ENCODE measurements at places on chromosomes 1 and 21.

- DNase-seq = no peak
Measured at GRCh38 chr21:41750532-41751151, 16.2 kb downstream of the RIPK4 start.

DNA sequence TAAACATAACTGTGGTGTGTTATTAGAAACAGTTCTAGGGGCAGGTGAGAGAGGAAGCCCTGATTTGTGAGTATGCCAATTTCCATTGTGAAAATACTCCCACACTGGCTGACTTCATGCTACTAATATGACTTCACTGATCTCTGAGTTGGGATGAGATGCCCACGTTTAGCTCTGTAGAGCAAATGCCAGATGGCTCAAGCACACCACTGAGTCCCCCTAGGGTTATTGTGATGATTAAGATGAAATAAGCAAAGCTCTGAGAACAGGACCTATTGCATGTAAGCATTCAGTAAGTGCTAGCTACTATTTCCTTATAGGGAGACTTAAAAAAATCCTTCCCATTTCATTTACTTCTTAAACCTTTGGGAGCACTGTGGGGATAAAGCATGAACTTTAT is 117.6 kb downstream of the CENPF start:
- DNase-seq = no peak

GRCh38 chr1:3345792-3346191 is 108.7 kb upstream of the ARHGEF16 start:
- DNase-seq = no peak

- no peak for DNase-seq
Measured at GRCh38 chr1:201554190-201554600, 15.3 kb downstream of the NAV1 start.

DNA sequence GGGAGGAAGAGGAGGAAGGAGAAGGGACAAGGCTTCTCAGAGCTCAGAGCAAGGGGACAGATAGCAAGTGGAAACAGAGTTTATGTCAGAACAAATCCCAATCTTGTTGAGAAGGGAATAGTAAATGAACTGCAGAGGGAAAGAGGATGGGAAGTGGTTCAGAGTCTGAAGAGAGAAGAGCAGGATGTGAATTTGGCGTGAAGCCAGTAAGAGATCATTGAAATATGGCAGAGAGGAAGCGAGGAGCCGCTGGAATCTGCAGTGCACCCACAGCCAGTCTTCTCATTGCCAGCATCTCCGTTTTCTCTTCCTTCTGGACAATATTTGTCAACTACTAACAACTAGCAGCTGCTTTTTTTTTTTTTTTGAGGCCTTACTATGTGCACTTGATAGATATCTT is 19.1 kb downstream of the OLFML3 start:
- no peak for DNase-seq

- no peak for DNase-seq
Measured at GRCh38 chr1:214349781-214350180, 68.8 kb downstream of the SMYD2 start.

DNA sequence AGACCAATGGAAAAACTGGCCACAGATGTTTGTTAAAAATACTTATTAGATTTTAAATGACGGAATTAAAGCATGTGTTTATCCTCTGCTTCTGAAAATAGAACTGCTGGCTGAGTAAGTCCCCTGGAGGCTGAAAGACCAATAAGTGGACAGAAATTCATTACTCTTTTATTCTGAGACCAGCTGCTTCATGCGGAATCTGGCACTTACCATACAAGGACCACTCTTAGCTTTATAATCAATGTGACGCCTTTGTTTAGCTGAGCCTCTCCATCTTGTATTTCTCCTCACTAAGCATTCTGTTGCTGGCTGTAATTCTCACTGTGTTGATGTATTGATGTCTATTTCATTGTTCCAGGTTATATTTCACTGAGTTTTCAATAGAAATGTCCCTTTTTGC is 6.3 kb upstream of the EXO1 start:
- no peak for DNase-seq

DNA sequence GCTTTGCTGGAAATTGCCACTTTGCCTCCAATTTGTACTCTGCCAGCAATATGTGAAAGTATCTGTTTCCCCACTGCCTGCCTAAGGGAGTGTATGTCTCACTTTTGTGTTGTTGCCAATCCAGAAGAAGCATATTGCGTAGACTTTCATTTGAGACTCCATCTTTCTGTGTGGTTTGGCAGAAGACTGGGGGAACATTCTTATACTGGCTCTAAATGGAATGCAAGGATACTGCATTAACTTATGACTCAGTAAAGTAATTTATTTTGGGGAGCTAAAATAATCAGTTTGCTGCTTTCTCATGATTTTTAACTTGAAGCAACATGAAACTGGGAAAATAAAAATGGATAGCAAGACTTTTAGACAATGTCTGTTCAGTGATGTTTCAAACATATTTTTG is 107.7 kb upstream of the TMPRSS2 start:
- no peak for DNase-seq

- DNase-seq = peak; percentile 52
Measured at GRCh38 chr1:27136998-27137542, 17.9 kb downstream of the SLC9A1 start.

DNA sequence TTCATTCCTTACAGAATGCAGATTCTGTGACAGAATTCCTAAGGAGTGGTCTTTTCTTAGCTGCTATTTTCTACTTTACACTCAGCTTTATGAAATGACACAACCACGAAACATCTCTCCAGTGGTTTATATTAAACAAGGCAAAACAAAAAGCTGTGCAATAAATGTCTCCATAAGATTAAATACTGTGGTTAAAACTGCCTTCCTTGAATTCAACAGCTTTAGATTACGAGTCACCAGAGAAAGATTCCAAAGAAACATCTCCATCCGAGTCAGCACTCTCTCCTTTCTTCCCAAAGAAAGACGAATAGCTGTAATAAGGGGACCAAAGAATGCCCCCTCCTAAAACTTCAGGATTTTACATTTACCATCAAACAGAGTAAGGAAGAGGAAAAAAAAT is 4.6 kb upstream of the C1orf87 start:
- DNase-seq = no peak

DNA sequence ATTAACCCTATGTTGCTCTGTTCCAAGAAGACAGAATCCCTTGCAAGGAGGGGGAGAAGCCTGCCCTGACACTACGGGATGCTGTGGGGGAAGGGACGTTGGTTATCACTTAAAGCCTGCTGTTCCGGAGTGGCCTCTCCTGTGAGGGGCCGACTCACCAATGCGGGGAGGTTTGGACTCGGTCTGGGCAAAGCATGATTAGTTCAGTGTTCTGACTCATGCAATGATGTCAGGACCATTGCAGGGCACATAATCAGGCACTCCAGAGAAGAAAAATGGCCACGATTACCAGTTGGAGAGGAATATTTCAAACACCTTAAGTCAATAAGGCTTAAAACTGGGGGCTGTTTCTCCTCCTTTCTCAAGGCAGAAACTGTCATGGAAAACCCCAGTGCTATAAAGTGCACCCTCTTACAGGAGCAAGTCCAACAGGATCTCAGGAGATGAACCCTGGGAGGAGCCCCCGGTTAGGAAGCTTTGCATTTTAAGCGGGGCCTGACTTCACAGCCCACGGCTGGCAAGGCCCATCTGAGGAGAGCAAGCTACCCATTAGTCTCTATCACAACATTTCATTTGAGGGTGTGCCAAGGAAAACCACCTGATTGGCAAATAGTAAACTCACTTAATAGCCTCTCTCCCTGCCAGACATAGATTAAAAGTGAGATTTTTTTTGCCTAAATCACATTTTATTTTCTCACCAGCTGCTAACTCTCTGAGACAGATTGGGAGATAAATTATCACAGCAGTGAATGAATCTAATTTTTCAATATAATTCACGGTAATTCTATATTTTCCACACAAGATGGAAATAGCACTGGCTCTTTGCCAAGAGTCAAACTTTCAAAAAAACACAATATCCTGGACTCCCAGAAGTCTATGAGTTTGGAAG is 202.5 kb downstream of the C1orf94 start:
- DNase-seq = no peak

- DNase-seq = no peak
Measured at GRCh38 chr1:7616076-7616832, 154.8 kb upstream of the VAMP3 start.

GRCh38 chr1:204172404-204173029 is 6.4 kb upstream of the REN start:
- no peak for DNase-seq

DNA sequence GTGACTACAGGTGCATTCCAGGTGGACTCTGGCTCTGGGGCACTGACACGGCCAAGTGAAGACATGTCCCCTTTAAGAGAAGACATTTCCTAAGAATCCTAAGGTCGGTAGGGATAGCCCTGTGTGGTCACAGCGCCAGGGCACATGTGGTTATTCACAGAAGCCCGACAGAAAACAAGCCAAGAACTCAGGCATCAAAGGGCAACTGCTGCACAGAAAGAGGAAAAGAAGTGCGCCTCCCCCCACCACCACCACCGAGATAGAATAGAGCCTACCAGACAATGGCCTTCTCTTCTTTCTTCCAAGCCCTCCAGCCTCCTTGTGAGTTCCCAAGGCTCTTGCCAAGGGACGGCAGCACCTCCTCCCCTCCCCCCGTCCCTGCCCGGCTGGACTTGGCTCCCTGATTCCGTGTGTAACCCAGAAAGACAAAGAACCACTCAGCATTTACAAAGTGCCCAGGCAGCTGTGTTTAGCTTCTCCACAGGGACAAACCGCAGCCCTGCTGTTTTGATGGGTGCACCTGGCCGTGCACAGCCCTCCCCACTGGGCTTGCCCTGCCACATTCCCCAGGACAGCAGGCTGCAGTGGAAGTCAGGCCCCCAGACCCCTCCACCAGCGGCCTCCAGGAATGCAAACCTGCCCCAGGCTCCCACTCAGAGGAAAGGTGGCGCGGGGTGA is 30.2 kb downstream of the TMPRSS2 start:
- no peak for DNase-seq

DNA sequence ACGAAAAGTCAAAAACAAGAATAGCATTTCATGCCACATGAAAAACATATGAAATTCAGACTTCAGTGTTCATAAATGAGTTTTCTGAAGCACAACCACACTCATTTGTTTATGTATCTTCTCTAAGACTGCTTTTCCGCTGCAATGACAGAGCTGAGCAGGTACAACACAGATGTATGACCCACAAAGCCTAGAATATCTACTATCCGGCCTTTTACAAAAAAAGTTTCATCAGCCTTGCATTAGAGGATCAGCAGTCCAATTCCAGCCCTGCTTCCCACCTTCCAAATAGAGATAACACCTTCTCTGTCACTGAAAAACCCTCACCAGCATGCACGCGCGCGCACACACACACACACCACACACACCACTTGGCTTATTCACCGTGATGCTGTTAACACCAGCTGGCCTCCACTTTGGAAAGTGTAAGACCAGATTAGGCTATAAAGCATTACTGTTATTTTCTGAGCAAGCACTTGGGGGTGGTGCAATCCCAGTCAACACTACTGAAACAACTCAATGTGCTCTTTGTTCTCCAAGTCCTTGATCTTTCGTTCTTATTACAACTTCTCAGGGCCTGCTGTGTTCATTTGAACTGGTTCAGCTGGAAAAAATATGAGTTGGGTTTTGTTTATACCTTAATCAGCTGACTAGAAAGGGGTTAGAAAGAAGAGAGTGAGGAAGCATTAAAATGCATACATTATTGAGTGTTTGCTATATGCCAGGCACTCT is 90.0 kb downstream of the GLUL start:
- DNase-seq = no peak

- no peak for DNase-seq
Measured at GRCh38 chr1:183783342-183783741, 21.6 kb upstream of the RGL1 start.

GRCh38 chr1:107877092-107877491 is 87.9 kb downstream of the VAV3 start:
- DNase-seq = no peak

- no peak for DNase-seq
Measured at GRCh38 chr1:197200272-197200899, 53.9 kb upstream of the ASPM start.

GRCh38 chr1:6580119-6580592 is 362 bp downstream of the ZBTB48 start:
- DNase-seq = no peak

DNA sequence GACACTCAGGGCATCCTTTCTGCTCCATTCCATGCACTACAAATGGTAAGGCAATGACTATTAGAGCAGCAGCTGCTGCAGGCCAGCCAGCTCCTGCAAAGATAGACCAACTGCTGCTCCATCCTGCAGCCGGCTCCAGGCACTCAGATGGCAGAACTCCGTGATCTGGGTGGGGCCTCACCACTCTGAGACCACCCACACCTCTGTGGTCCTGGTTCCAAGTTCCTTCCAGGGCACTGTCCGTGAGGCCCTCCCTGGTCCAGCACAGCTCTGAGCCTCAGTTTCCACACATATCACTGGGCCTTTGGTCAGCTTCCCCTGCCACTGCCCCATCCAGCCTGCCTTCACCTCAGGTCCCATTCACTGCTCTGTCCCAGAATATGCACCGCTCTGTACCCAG is 114.7 kb downstream of the DMRTB1 start:
- no peak for DNase-seq

DNA sequence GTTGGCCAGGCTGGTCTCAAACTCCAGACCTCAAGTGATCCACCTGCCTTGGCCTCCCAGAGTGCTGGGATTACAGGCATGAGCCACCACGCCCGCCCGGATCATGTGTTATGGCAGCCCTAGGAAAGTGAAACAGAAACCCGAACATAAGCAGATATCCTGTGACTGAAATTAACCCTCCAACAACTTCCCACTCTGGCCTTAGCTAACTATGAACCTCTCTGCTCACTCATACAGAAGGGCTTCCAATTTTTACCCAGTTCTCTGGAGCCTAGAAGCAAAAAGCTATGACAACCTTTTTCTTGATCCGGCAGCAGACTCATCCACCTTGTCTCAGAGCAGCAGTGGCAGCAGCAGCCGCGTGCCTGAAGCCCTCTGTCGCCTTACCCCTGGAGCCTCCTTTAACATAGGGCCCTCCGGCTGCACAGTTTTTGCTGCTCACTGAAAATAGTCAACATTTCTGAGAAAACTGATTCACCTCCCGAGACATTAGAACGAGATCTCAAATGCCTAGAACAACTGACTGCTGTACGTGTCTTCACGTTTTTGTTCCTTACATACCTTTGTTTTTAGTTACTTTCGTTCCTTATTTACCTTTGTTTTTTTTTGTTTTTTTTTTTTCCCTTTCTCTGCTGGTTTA is 9.3 kb downstream of the CBR1 start:
- no peak for DNase-seq

DNA sequence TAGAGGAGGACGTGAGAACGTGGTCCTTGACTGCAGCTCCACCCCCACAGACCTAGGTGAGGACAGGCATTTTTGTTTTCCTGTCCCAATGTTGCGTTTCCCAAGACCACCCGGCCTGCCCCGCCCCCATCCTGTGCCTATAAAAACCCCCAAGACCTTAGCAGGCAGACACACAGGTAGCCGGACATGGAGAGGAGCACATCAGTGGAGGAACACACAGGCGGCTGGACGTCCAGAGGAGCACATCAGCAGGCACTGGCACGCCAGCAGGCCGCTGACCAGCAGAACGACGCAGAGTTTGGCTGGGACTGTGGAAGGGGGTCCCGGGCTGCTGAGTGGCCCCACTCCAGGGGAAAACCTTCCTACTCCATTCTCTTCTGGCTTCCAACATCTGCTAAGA is 12.7 kb upstream of the HMGCL start:
- no peak for DNase-seq
